ENCODE measurements at places on chromosomes 7 and 10.

- no peak for DNase-seq
Measured at GRCh38 chr10:24901686-24902399, 50.6 kb downstream of the PRTFDC1 start.

DNA sequence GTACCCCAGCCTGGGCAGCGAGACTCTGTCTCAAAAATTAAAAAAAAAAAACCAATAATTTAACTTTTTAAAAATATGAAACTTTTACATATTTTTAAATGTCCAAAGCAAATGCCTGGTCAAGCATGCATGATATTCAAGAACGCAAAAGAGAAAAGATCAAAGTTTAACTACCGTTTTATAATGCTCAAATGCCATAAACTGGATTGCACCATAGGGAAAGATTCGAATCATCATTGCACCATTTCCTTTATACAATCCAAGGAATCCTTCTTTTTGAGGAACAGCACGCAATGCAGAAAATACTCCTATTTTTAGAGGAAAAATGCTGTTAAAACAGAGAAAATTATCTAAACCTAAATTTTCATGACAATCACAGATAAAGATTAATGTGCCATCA lies 20.9 kb downstream of the SLC25A16 start:
- no peak for DNase-seq

GRCh38 chr7:20075992-20076820 lies 141.0 kb downstream of the MACC1 start:
- DNase-seq: no peak

DNA sequence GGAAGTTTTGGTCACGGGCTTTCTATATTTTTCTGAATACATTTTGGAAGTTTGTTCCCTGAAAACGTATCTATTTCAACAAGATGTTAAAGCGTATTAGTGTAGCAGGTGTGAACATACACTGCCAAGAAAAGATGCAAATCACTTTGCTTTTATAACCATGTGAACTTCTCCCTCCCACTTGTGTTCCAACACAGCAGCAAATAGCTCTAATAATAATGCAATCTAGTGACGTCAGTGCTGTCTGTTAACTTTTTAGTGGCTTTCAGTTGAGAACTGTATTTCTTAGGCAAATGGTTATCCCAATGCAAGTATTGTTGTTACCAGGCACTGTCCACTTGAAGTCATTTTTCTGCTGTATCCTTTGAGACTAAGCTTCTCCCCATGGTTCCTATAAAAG lies 188.4 kb upstream of the IGFBP3 start:
- no peak for DNase-seq

GRCh38 chr7:2849941-2850766 lies 6.0 kb upstream of the GNA12 start:
- no peak for DNase-seq

- DNase-seq: no peak
Measured at GRCh38 chr7:74271742-74272141, 17.5 kb upstream of the CLIP2 start.

DNA sequence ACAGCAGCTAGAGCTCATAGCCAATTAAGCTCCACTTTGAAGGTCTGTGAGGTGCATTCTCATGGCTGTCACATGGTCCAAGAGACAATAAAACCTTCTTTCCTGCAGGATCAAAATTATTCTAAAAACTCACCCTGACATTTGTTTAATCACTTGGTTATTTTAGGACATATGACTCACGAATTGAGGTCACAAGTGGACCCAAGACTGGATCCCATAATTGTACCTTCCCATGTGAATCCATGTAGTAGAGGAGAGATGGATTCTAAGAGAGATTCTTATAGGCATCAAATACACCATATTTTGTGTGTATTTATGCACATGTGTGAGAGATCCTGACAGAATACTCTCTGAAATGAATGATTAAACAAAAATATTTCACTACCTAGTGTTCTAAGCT lies 18.1 kb downstream of the POLR1F start:
- no peak for DNase-seq

DNA sequence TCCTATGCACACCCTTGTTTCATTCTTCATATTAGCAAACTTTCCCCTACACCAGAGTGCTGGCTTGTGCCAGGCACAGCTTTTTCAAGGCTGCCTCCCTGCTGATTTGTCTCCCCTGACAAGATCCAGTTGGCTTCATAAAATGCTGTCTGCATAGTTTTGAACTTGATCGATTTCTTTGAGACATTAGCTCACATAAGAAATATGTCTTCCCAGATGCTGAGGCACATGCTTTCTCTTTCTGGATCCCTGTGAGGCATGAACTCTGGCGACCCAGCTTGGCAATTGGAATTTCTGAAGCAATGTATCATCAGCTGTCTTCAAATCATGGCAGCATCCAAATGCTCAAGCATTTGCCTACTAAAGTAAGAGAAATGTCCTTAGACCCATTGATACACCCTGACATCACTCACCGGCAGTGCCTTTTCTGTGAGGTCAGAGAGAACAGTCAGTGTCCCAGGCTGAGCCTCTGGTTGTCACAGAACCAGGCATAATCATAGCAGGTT lies 616.4 kb upstream of the GHITM start:
- DNase-seq: no peak

DNA sequence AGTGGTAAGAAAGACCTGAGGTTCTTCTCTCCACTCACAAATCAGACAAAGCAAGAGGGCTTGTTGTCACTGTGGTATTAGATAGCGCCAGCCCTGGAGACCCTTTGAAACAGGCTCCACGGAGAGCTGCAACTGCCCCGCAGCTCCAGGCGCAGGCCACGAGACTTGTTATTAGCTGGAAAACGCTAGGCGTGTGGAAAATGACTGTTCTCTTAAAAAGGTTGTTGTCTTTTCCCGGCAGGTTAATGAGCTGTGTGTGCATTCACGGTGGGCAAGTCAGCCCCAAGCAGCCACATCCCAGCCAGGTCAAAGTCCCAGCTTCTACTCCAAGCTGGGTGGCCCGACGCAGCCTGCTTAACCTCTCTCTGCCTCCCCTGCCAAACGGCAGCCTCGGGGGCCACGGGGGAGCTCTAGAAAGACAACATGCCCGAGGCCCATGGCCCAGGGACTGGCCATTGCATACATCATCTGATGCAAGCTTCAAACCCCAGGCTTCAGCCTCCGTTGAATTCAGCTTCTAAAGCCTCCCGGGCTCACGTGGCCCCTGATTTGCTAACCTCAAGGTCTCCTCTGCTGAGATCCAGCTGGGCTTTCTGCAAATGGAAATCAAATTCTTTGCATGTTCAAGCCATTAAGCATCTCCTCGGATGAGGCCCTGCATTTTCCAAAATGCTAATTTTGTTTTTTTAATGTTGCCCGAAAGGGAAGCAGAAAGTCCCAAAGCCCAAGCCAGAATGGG lies 61.3 kb upstream of the DNAAF5 start:
- no peak for DNase-seq

- no peak for DNase-seq
Measured at GRCh38 chr7:66558201-66558641, 70.5 kb upstream of the KCTD7 start.

DNA sequence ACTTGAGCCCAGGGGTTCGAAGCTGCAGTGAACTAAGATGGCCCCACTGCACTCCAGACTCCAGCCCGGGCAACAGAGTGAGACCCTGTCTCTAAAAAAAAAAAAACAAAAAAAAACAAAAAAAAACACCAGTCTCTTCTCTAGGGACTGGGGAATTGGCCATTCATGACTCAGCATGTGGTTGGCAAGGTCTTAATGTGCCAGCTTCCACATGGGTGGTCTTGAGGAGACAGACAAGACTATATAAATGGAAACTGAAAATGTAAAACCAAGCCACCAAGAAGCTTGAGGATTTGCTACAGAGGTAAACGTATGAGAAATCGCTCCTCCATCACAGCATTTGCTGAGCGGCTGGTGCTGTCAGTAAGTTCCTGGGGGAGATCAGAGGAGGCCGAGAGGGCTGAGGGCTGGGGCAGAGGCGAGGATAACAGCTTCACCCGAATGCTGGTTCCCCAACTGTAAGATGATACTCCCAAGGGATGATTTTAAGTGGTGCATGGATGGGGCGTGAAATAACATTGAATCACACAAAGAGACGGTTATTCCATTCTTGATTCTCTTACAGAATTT lies 128.7 kb downstream of the C10orf105 start:
- DNase-seq: no peak

- no peak for DNase-seq
Measured at GRCh38 chr10:99532687-99533495, at the start of gene NKX2-3. TSS of gene NKX2-3 (plus strand) at chr10:99532942. CDS start at chr10:99533132, 190 bp downstream.

DNA sequence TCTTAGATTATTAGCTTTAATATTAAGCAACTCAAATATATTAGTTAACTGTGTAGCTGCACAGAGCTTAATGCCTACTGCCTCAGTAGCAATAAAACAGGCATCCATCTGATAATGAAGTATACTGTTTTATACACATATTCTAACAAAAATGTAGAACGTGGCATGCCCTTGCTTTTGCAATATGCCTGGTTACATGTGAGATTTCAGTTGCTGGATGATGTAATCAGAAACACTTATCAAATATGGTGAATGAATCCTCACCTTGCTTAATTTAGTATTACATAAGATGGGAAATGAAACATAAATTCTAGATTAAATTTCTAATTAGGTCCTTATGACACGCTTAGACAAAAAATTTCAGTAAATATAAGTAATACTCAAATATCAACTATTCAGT lies 8.0 kb downstream of the DNAJC1 start:
- no peak for DNase-seq

DNA sequence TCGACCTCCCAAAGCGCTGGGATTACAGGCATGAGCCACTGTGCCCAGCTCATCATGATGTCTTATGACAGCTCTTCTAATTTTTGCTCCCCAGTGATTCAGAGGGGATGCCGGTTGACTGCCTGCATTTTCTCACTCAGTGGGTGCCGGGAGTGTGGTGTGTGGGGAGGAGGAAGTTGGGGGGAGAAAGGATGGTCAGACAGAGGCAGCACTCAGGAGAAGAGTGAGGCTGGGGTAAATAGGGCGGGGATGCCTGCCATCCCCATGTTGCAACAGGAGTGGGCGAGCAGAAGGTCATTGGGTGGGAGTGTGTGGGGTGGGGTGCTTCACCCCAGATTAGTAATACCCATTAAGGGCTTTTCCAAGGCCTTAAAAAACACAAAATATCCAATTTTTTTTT lies 3.5 kb upstream of the CCL24 start:
- DNase-seq: no peak

All from esophagus squamous epithelium (tissue), 5 donors.